ENCODE measurements at places on chromosomes 5 and 9.

DNA sequence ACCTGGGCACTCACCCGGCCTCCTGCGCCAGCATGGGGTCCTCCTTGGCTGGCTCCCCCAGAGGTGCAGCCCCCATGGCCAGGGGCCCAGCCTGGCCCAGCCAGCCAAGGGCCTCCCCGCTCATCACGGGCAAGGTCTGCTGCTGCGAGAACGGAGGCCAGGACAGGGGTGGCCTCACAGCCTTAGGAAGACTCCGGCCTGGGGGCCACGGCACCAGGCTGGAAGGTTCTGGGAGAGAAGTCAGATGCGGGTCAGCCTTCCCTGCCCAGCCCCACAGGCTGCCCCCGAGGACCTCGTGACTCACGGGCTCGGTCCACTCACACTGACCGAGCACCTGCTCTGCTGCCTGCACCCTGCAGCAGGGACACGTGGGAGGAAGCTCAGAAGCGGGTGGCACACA is 4.2 kb downstream of the SOHLH1 start:
- no peak for DNase-seq

DNA sequence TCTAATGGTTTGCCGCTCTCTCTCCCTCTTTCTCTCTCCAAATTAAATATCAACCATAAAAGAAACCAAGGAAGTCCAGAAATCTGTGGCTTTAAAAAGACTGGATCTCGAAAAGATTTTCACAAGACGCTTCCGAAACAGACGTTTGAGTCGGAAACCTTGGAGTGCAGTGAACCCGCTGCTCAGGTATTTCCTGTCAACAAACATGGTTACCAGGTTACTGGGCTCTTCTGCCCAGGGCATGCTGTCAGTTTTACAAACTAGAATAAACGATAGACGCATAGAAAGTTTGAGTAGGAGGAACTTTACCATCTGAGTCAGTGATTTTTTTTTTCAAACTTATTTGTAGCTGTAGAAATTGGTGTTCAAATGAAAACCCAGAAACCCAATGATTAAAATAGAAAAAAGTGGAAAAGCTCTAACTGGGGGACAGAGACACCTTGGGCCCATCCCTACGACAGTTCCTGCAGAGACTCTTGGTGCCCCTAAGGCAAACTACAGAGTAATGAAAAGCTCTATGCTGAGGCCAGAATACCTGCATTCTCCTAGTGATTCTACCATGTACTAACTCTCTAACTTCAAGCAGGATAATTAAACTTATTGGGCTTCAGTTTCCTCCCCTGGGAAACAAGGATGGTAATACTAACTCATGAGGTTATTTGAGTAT is 90.0 kb downstream of the DOCK8 start:
- no peak for DNase-seq

GRCh38 chr9:93306579-93307091 is 122.7 kb downstream of the WNK2 start:
- DNase-seq = no peak

- no peak for DNase-seq
Observed at GRCh38 chr5:18602402-18602801, 968.1 kb downstream of the TAF11L14 start.

DNA sequence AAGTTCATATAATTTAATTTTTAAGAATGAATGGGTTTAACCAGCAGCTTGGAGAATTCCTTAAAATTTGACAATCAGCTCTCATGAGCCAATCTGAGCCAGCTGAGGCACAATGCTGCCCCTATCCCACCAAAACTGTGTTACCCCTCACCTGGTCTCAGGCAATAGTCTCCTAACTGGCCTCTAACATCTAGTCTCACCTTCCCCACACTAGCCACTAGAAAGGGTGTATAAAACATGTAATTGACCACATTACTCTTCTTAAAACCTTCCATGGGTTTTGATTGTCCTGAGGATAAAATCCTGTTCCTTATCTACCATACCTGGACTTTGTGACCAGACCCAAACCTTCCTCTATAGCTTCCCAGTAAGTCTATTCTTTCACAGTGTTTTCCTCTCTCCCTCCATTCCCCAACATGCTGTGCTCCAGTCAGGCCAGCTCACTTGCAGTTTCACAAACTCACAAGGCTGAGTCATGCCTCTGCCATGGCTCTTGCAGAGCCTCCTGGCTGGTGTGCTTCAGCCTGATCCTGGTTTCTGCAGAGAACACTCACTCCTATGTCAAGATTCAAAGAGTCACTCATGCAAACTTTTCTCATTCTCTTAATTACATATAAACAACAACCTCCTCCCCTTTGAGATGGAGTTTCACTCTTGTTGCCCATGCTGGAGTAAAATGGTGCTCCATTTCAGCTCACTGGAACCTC is 16.0 kb upstream of the ZCCHC7 start:
- no peak for DNase-seq

DNA sequence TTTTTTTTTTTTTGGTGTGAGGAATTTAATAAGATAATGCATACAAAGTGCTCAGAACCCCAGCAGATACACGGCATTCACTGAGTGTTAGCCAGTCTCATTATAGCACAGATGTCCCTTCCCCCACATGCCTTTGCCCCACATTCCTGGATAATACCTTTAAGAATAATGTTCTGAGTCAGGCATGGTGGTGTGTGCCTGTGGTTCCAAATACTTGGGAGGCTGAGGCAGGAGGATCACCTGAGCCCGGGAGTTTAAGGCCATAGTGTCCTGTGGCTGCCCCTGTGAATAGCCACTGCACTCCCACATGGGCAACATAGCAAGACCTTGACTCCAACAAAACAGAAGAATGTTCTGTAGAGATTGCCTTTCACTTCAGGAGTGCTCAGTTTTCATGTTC is 24.2 kb upstream of the ANKRD18A start:
- no peak for DNase-seq

- DNase-seq = no peak
Observed at GRCh38 chr9:120175031-120175430, 404.9 kb downstream of the CDK5RAP2 start.

GRCh38 chr5:80059354-80059980 is 24.3 kb downstream of the THBS4 start:
- DNase-seq = no peak

DNA sequence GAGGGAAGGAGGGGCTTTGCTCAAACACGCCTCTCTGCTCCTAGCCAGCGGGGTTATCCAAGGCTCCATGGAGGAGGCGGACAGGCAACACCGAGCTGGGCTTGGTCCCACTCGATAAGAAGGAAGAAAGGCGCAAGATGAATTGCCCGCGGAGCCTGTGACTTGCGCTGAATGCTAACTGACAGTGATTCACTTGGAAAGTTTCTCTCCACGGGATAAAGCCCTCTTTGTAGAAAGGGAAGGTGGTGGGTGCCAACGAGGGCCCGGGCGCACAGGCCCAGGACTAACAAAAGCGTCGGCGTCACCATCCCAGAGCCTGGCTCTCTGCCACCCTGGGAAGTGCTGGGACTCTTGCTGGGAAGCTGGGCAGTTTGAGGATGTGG is 76.0 kb downstream of the VAV2 start:
- DNase-seq = no peak

- no peak for DNase-seq
Observed at GRCh38 chr9:115992834-115993233, 160.8 kb upstream of the PAPPA start.

GRCh38 chr5:90201923-90202322 is 207.6 kb downstream of the CETN3 start:
- no peak for DNase-seq

- no peak for DNase-seq
Observed at GRCh38 chr9:136684799-136685198, 2.5 kb downstream of the AGPAT2 start.

GRCh38 chr5:77255617-77256016 is 45.1 kb downstream of the PDE8B start:
- DNase-seq = no peak

DNA sequence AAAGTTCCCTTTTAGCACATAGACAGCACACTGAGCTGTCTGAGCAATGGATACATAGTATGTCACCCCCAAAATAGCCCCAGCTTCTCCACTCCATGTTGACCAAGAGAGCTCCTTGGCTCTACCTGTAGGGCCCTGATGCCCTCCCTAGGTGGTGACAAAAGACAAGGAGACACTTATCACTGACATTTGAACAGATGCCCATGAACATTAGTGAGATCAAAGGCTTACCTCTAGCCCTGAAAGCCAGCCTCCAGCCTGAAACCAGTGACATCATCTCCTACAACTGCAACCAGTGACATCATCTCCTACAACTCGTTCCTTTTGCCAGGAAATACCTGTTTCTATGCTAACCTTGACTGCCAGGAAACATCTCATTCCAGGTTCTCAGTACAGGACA is 122.7 kb downstream of the FSTL4 start:
- DNase-seq = no peak

- DNase-seq = no peak
Observed at GRCh38 chr9:108057421-108058134, 568.0 kb upstream of the KLF4 start.

DNA sequence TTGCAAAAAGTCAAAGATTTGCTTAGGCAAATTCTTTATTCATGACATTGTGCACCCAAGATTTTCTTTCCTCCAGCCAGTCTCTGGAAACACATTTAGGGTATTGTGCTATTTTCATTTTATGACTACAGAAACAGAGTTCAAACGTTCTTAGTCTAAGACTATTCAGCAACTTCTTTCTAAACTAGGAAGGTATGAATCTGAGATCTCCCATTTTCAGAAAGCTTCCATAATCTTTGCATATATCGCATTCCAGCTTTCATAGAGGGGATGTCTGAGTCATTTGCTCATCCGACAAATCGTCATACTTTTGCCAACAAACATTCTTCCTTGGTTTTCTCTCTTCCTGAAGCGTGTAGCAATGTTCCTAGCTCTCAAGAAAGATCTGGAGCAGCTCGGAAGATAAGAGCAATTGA is 1.6 kb upstream of the PAPPA start:
- no peak for DNase-seq

- no peak for DNase-seq
Observed at GRCh38 chr9:137756045-137756744, 121.4 kb upstream of the CACNA1B start.

DNA sequence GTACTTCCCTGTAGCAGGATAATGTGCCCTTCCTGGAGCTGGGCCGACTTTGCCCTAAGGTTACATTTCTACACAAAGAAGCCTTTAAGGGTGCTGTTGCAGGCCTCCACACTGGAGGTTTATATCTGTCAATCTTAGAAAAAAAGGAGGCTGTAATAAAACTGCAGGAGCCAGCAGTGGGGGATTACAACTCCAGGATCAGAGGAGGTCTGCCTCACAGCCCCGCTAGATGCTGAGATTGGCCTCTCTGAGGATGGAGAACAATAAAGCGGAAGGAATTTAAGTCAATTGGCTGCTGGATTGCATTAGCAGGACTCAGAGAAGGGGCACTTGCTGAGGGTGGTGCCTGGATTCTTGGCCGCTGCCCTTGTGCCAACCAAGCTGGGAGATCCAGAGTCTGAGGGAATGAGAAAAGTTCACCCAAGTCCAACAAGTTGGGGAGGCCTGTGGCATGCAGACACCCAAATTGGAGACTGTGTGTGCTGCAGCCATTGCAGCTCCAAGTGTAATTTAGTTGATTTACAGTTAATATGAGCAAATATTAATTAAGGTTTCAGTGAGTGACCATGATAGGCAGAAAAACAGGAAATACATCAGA is 99.0 kb upstream of the SSBP2 start:
- DNase-seq = no peak

GRCh38 chr5:95595289-95595931 is 24.5 kb upstream of the GPR150 start:
- no peak for DNase-seq

- no peak for DNase-seq
Observed at GRCh38 chr9:71814226-71814625, 45.9 kb upstream of the CEMIP2 start.

All from naive thymus-derived CD4-positive, alpha-beta T cell (primary cell).